Upper lobe of left lung (tissue), 6 donors: ENCODE measurements at places on chromosomes 6 and 20.

- peak; percentile 45 for DNase-seq
Measured at GRCh38 chr6:33430991-33431879, 11.4 kb downstream of the SYNGAP1 start.

DNA sequence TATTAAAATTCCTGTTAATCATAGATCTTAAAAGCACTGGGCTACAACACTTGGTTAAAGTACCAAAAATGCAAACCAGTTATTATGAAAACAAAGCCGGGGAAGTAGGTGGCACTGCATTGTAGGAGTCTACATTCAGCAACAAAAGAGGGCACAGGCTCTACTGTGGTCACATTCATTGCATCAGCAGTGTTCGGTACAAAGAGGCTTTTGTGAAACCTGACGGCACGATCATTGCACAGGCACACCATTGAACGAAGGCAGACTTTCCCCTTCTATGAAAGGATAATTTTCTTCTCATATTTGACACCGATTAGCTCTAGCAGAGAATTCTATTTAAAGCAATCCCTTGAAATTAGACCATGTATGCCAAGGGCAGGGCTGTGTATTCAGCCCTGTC lies 44.6 kb upstream of the AGPAT4 start:
- DNase-seq, result no peak

DNA sequence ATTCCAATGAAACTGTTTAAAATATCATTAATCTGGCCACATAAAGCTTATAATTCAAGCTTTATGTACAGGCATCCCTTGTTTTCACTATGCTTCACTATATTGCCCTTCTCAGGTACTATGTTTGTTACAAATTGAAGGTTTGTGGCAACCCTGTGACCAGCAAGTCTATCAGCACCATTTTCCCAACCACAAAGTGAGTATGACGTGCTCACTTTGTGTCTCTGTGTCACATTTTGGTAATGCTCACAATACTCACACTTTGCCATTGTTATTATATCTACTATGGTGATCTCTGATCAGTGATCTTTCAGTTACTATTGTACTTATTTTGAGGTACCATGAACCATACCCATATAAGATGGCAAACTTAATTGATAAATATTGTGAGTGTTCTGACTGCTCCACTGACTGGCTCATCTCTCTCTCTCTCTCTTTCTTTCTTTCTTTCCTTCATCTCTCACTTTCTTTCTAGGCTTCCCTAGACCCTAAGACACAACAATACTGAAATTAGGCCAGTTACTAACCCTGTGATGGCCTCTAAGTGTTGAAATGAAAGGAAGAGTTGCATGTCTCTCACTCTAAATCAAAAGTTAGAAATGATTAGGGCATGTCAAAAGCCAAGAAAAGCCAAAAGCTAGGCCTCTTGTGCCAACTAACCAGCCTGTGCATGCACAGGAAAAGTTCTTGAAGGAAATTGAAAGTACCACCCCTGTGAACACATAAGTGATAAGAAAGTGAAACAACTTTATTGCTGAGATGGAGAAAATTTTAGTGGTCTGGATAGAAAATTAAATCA lies 227.9 kb downstream of the BCAS1 start:
- no peak for DNase-seq

- no peak for DNase-seq
Measured at GRCh38 chr6:2543321-2543720, 207.4 kb downstream of the MYLK4 start.

- no peak for DNase-seq
Measured at GRCh38 chr6:107931894-107932293, 26.1 kb downstream of the SEC63 start.

- DNase-seq, result no peak
Measured at GRCh38 chr6:155132617-155133016, 131.2 kb upstream of the CLDN20 start.

GRCh38 chr20:62129731-62130531 lies 7.7 kb downstream of the LSM14B start:
- peak; percentile 71 for DNase-seq

DNA sequence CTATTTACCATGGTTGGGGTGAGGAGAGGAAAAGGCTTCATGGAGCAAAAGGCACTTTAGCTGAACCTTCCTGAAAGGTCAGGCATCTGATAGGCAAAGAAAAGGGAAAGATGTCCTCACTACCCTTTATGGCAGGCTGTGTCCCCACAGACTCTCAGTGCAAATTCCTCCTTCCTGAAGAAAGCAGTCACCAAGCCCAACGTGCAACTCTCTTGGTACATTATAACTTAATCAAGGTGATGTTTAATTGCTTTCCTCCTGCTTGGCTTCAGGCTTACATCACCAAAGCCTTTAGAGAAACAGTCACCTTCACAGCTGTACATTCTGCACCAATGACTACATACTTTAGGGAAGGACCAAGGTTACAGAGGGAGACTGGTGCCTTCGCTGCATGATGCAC lies 2.1 kb upstream of the CLIC5 start:
- DNase-seq, result no peak

DNA sequence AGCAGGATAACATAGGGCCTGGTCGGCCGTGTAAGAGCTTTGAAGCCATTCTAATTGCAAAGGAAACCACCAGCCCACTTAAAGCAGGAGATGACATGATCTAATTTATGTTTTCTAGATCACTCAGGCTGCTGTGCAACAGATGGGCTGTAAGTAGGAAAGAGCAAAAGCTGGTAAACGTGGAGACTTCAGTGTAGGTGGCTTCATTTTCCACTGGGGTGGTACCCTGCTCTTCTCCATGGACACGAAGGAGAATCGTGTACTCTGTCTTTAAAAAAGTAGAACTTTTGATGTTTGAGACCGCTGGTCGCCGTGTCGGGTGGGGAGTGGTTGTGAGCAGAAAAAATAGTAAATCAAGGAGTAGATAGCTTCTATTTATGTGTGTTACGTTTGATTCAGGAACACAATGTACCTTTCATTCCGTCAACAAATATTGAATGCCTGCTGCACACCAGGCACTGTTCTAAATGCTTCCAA lies 6.4 kb downstream of the CASS4 start:
- DNase-seq, result no peak

DNA sequence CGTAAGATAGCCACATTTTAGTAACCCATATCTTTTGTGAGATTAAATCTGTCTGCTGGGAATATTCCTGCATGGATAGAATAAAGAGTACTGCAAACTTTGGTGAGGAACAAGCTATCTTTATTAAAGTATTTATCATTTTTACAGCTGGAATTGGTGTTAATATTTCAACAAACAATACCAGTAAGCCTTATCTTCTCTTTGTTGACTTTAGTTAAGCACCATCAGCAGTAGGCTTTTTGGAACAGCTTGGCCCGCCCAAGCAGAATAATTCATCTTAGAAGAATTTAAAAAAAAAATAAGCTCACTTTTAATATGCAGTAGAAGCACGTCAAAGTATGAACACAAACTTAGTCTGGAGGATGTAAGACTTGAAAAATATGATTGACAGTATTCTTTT lies 917.8 kb upstream of the ADGRB3 start:
- peak; percentile 28 for DNase-seq

GRCh38 chr6:39206250-39206721 lies 23.0 kb downstream of the KCNK5 start:
- DNase-seq, result peak; percentile 88

DNA sequence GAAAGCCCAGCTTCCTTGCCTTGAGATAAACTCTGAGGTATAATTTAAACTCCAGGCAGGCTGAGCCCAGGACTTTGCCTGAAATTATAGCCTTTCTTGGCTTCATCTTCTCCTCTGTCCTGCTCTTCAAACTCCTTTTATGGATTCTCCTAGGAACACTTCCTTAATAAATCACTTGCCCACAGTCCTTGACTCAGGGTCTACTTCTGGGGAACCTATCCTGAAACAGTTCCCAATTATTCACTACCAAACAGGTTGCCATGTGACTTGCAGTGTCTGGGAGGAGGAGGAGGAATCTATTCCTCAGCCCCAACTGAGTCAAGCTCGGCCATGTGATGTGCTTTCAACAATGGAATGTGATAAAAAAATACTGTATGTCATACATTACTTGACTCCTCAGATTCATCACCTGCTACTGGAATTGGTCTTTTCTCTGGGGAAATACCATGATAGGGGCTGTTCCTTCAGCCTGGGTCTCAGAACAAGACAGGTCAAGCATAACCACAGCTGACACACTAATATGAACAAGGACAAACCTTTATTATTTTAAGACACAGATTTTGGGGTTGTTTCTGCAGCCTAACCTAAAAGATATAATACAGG lies 20.5 kb upstream of the CDKN1A start:
- no peak for DNase-seq

DNA sequence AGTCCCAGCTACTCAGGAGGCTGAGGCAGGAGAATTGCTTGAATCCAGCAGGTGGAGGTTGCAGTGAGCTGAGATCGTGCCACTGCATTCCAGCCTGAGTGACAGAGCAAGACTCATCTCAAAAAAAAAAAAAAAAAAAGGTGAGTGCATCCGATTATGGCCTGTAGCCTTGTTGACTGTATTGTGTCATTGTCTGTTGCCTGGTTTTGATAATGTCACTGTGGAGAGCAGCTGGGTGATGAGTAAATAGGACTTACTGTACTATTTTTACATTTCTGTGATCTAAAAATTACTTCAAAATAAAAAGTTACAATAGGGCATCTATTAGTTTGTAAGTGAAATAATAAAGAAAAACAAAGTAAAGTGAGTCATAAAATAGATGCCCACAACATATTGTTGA lies 134.1 kb upstream of the SALL4 start:
- no peak for DNase-seq

DNA sequence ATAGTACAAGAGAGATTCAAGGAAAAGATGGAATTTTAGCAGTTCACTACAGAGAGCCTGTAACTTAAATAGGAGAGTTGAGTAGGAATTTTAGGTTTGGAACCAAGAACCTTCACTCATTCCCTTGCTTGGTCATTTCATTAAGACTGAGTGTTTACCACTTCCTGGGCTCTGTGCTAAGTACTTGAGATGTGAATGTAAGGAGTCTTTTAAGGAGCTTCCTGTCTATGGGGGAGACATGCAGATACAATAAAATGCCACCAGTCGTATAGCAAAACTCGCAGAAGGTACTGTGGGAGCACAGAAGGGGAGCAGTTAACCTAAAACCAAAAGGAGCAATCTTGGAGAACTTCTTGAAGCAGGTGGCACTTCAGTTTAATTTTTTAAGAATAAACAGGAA lies 204.2 kb downstream of the SLC24A3 start:
- no peak for DNase-seq

- no peak for DNase-seq
Measured at GRCh38 chr6:28003661-28004060, 46.6 kb downstream of the OR2B6 start.

GRCh38 chr6:20178327-20178726 lies 33.9 kb downstream of the MBOAT1 start:
- DNase-seq, result no peak

DNA sequence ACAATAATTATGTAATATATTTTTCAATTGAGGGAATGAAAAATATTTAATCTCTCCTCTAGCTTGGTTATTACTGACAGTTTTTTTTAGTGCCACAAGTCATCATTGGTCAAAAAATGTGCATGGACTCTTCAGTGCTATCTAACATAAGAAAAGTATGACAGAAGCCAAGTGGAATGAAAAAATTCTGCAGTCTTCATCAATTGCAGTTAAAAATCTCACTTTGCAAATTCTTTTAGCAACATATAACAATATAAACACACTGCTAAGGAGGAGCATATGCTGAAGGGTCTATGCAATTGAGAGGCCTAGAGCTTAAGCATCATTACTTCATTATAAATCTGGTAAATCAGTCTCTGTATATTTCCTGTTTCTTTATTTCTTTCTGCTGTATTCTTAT lies 175.1 kb downstream of the ARHGAP18 start:
- no peak for DNase-seq

DNA sequence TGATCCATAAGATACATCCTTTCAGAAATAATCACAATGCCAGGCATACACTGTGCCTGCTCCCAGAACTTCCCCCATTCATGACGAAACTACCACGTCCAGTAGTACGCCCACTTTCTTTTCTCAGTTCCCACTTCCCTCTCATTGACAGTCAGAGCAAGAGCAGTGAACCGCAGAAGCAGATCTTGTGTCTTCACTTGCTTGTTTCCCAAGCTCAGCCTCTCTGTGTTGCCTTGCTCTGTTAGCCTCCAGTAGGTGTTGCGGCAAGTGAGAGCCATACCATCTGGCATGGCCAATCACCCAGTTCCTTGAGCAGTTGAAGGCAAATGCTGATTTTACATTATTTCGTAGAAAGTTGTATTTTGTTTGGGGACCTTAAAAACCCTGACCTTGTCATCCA lies 11.7 kb downstream of the UST start:
- peak; percentile 58 for DNase-seq

- DNase-seq, result peak; percentile 30
Measured at GRCh38 chr6:155528982-155529453, 73.4 kb upstream of the NOX3 start.

DNA sequence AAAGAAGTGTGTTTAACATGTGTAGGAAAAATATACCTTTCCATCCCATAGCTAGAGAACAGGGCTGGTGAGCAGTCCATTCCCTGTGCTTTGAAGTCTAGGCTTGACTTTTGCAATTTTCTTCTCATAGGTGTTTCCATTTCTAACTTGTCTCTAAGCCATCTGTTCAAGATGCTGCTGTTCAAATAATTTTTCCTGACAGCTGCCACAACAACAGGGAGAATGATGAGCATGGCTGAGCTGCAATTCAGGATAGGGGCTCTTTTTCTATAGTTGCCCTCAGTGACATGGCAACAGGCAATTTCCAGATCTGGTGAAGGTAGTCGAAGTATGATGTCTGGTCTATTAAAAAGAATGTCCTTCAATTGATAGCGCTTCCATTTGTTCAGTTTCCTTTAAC lies 103.0 kb upstream of the HS3ST5 start:
- no peak for DNase-seq

- no peak for DNase-seq
Measured at GRCh38 chr6:40582892-40583291, 4.3 kb downstream of the LRFN2 start.

- DNase-seq, result no peak
Measured at GRCh38 chr6:7922596-7922995, 12.0 kb upstream of the TXNDC5 start.

DNA sequence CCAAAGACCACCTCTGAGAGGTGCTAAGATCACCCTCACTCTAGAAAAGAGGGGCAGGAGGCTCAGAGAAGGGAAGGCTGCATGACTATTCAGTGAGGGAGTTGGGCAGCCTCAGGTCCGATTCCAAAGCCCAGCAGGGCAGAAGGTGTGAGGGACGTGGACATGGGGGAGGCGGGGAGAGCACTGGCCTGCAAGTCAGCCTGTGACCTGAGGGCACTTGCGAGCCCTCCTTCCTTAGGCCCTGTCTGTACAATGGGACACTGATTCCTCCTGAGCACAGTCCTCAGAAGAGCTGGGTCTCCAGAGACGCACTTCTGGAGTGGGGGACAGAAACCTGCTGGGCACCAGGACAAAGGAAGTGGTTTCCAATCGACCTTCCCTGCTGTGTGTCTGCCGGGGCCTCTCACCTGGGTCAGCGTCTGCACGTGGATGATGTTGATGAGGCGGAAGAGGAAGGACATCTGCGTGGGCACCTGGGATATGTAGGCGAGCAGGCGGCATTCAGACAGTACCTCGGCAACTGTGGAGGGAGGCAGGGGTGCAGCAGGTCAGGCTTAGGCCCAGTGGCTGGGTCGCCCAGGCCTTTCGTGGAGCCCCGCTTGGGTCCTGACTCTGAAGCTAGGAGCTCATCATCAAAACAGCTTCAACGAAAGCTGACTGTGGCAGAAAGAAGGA lies 48.5 kb downstream of the MYH7B start:
- peak; percentile 53 for DNase-seq
